T-cell (primary cell): ENCODE measurements at places on chromosomes 12 and 14.

- DNase-seq: no peak
These were observed 213.6 kb downstream of the DIO2 start for GRCh38 chr14:79997509-79998208.

- DNase-seq: no peak
These were observed 962.8 kb downstream of the GALC start for GRCh38 chr14:87030197-87030596.

- no peak for DNase-seq
These were observed 18.3 kb downstream of the NINJ2 start for GRCh38 chr12:644818-645552.

GRCh38 chr14:32121948-32122347 lies 44.8 kb downstream of the ARHGAP5 start:
- no peak for DNase-seq

DNA sequence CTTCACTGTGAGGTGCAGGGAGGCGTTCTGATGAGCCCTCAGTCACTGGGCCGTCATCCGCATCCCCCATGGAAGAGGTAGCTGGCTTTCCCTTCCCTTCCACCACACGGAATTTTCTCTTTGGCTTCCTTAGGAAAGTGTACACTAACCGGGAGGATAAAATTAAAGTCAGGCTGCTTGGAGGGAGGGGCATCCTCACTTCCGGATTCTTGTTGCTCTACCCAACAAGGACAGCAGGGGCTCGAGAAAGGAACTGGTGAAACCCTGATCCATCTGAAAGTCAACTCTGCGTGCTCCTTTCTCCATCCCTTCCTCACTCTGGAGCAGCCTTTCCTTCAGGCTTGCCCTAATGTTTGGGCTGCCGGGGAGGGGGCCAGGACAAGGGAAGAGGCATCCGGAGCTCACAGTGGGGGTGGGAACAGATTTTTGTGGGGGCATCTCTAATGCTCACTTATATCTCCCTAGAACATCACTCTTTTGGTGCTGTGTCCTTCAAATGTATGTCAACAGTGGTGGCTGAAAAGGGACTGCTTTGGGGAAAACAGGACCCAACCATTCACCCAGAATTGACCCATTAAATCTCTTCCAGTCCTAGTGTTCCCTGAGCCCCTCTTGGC lies 101.4 kb upstream of the FKBP4 start:
- DNase-seq: no peak

DNA sequence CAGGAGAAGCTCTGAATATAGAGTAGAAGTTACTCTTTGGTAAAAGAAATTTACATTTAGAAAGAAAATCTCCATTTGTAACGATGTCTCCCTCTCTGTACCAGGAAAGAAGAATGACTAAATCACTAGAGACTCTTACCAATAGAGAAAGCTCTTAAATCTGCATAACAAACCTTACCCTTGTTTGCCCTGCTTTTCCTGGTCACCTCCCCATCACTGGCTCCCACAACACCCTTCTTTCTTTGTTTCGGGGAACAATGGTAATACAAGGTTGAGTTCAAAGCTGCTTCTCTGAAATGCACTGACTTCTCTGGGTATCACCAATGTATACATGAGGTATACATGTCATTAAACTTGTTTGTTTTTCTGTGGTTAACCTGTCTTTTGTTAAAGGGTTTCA lies 351.1 kb upstream of the FLRT2 start:
- no peak for DNase-seq

DNA sequence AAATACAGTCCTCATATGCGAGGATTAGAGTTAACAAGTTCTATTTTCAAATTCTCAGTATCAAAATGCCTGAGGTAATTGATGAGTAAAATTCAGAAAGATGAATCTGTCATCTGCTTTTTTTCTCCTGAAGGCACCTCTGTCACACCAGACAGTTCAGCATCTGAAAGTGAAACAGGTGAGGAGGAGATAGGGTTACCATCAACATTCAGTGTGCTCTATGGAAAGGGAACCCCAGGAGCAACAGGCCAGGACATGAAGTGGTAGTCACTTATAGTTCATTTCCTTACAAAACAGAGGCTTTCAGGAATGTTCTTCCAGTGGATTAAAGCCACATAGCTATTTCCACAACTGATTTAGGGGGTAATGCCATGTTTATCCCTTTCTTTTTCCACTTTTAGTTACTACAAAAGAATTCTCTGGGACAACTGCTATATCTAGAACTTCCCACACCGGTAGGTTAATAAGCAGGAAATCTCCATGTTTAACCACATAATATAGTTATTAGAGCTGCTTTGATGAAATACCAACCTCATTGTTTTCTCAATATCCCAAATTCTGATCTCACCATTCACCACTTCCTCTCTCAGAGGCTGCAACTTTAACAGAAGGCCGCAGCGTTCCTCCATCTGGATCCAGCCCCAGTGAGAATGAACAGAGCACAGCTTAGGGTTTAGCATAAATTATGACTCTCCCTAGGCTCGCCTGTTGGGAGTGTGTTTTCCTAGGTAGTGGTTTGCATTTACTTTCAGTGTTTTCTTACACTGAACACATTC lies 177.0 kb upstream of the CNTN1 start:
- no peak for DNase-seq

DNA sequence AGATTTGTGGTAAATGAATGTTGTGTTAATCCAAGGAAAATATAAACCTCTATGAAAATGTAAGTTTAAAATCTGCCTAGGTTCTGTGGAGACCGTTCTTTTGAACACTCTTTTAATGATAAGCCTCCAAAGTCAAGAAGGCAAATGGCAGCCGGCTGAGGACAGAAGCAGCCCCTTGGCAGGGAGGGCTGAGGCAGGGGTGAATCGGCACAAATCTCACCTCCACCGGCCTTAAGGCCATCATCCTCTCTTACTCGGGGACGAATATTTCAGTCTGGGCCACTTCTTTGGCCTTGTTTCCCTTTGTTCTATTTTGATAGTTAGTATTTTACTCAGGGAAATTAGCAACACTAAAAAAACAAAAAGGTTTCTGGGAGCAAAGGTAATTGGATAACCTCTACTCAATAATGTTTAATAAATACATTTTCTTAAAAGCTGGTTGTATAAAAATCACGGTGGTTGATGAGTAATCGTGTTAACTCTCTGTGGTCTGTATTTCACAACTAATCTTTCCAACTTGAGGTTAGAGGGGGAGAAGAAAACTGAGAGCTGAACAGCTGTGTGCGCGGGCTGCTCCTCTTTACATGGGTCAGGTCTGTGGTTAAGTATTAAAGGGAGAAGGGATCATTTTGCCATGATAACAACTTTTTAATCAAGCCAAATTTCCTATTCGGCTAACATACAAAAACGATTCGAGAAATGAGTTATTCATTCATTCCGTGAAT lies 18.6 kb downstream of the LGMN start:
- no peak for DNase-seq

DNA sequence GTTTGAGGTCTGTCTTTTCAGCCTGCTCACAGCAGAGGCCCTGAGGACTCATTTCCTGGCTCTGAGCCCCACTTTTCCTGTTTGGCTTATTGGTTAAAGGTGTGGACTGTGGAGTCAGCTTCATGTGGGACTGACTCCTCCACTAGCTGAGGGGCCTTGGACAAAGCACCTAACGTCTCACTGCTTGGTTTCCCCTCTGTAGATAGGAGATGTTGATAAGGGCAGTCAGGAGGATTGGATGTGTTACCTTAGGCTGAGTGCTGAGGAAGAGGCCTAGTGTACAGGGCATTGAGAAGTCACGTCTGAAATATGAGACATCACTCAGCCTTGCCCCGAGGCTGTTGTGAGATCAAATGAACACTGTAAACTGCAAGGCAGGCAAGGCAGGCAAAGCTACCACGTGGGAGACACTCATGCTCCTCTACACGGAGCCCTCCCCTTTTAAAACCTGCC lies 27.1 kb upstream of the TCL1A start:
- DNase-seq: no peak

GRCh38 chr14:93965287-93965821 lies 11.0 kb downstream of the ASB2 start:
- no peak for DNase-seq
